Cortex of kidney (tissue), 1 donor: ENCODE measurements at places on chromosomes 4 and X.

- no peak for DNase-seq
These were observed 240.3 kb downstream of the IL1RAPL2 start for GRCh38 chrX:104806346-104806745.

DNA sequence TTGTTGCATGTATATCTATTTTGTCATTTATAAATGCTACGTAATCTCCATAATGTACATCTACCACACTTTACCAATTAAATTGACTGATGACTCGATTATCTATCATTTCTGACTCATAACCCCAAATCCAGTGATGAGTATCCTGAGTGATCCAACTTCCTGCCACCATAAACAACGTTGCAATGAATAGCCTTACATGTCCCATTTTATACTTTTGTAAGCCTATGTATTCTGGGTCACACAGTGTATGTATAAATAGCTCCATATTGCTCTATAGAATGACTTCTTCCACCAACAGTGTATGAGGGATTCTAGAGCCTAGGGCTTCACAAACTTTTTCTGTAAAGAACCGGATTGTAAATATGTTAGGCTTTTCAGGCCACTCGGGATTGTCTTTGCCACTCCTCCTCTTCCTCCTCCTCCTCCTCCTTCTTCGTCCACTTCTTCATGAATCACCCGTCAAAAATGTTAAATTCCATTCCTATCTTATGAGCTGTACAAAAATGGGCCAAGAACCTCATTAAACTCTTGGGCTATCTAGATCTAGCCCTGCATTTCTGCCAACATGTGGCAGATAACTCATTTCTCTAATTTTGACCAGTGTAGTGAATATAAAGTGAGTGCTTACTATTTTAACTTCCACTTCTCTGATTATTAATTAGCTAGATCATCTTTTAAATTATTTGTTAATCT lies 672.2 kb upstream of the AMOT start:
- no peak for DNase-seq

- no peak for DNase-seq
These were observed 321.9 kb downstream of the HS3ST1 start for GRCh38 chr4:11106759-11107158.

DNA sequence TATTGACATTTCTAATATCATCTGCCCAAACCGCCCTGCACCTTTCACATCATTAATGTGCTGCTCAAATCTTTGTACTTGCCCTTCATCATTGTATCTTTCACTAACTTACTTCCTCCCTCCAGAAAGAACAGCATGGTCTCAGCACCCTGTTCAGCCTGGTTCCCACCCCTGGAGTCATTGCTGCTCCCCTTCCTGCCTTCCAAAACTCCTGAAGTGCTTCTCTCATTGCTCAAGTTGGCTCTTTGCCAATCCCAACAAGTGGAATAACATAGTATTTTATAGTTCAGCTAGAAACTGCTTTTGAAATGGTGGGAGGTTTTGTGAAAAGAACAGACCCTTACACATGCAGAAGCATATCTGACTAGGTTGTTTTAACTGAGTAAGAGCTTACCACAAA lies 14.0 kb upstream of the TTC29 start:
- DNase-seq, result no peak

- no peak for DNase-seq
These were observed 960.9 kb upstream of the HS3ST1 start for GRCh38 chr4:12389604-12390003.
